ENCODE measurements at places on chromosomes 3 and 15. TPM values are rescaled to one million over a fixed set of nuclear protein-coding genes. Genes with fewer than 3 reads are reported as not detected.

Gene TMEM40
- 0.79 TPM for total RNA-seq

Gene CIDEC
- not detected for total RNA-seq

DNA sequence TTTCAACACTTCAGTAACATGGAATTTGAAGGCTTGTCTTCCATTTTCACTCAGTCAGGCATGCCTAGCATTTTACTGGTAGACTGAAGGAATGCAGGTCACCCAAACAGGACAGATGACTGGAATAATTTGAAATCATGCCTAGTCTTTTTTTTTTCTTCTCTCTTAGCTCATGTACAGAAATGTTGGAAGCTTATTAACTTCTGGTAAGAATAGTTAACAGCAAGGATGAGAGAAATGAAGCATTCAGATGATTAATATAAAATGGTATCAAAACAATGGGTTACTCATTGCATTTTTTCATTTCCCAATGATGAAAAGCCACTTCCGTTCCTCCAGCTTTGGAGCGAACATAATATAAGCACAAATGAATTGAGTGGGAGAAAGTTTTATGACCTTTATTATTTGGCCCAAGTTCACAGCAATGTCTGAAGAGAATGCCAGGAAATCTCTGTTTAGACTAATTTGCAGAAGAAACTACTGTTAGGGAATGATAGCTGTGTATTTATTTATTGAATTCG is 431.6 kb upstream of the RASGRP1 start:
- no peak for DNase-seq
- H3K27ac ChIP-seq: no peak overlapping the region
- H3K36me3 ChIP-seq: no peaks in the 10 kb centered on the region
- H3K4me1 ChIP-seq: no peaks in the 10 kb centered on the region
- H3K27me3 ChIP-seq: no peaks in the 10 kb centered on the region

- no peak overlapping the region for H3K4me3 ChIP-seq
- no peaks in the 10 kb centered on the region for H3K4me1 ChIP-seq
- H3K36me3 ChIP-seq: no peaks in the 10 kb centered on the region
- no peak overlapping the region for H3K27ac ChIP-seq
- no peak for DNase-seq
These were observed 10.8 kb upstream of the RASA2 start for GRCh38 chr3:141476033-141476432.

Measured in liver (tissue), 10 donors.